A549 treated with dexamethasone at 1 μM for 4 hours (cell line): ENCODE measurements at places on chromosomes 11 and 22. TPM values are rescaled to one million over a fixed set of nuclear protein-coding genes. Genes with fewer than 3 reads are reported as not detected.

Gene TRIM49D2
- 0.16 to 0.72 TPM (median 0.34 TPM) in 5 replicates for total RNA-seq

Gene B3GAT1
- 0.03 TPM in 1 of 5 replicates, not detected in the others for total RNA-seq

Gene RCOR2
- 0.91 to 1.1 TPM (median 1.0 TPM) in 5 replicates for total RNA-seq

Gene LIF
- total RNA-seq, result 16.4 to 35.8 TPM (median 33.5 TPM) in 5 replicates

Gene SHISAL1
- total RNA-seq, result 2.5 to 3.1 TPM (median 2.9 TPM) in 5 replicates

Gene SUSD2
- 54.7 to 85.3 TPM (median 83.8 TPM) in 5 replicates for total RNA-seq

Gene LRFN4
- total RNA-seq, result 73.8 to 122 TPM (median 105 TPM) in 5 replicates

Gene DRD2
- total RNA-seq, result 0.06 to 0.09 TPM in 2 of 5 replicates, not detected in the others

Gene TMPRSS13
- total RNA-seq, result not detected in 5 replicates

Gene LRRC4C
- total RNA-seq, result not detected in 5 replicates

Gene PSMC3
- total RNA-seq, result 178 to 243 TPM (median 193 TPM) in 5 replicates

Gene SLC22A25
- not detected in 5 replicates for total RNA-seq

Gene MRGPRX3
- 0.14 TPM in 1 of 5 replicates, not detected in the others for total RNA-seq

Gene SLC22A9
- not detected in 5 replicates for total RNA-seq

Gene TMEM25
- 0.28 to 0.70 TPM (median 0.45 TPM) in 5 replicates for total RNA-seq

Gene MPPED2
- total RNA-seq, result not detected in 5 replicates

Gene CDC42EP2
- 16.1 to 22.5 TPM (median 19.6 TPM) in 5 replicates for total RNA-seq
